ENCODE measurements at places on chromosomes 7 and 10.
A peak's percentile ranks its signal among the peaks of the same experiment; 100 is the strongest.

DNA sequence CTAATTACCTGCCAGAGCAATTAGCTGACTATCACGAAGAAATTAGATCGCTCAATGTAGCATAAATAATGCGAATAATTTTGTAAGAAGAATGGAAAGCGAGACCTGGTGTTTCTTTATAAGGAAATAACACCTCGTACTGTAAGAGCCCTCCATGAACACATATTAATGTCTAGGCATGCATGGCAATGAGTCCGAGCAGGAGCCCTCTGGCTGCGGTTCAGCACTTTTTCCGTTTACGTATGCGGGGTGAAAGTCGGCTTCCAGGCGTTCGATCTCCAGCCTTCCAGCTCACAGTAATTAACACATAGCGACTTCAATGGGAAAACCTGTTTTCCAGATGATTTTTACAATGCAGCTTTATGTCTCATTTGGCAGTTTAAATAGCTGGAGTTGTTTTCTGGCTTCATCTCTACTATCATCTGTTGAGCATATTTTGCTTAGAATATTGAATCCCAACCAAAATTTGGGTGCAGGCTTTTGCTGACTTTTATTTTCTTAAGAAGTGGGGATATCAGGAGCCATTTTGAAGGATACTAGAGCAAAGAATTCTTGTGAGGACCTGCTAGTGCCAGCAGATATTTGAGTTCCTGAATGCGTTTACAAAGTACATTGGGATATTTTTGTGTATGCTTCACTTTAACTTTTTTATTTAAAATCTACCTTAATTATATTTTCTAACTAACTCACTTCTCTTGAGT, 7.2 kb upstream of the SP8 start:
- DNase-seq, result no peak

GRCh38 chr7:151060113-151060415, 675 bp downstream of the SLC4A2 start:
- DNase-seq, result no peak

- no peak for DNase-seq
Measured at GRCh38 chr7:14085901-14086300, 96.4 kb upstream of the ETV1 start.

- DNase-seq, result no peak
Measured at GRCh38 chr10:1597370-1598146, 139.8 kb downstream of the ADARB2 start.

GRCh38 chr7:103803631-103804030, 185.8 kb downstream of the RELN start:
- no peak for DNase-seq

DNA sequence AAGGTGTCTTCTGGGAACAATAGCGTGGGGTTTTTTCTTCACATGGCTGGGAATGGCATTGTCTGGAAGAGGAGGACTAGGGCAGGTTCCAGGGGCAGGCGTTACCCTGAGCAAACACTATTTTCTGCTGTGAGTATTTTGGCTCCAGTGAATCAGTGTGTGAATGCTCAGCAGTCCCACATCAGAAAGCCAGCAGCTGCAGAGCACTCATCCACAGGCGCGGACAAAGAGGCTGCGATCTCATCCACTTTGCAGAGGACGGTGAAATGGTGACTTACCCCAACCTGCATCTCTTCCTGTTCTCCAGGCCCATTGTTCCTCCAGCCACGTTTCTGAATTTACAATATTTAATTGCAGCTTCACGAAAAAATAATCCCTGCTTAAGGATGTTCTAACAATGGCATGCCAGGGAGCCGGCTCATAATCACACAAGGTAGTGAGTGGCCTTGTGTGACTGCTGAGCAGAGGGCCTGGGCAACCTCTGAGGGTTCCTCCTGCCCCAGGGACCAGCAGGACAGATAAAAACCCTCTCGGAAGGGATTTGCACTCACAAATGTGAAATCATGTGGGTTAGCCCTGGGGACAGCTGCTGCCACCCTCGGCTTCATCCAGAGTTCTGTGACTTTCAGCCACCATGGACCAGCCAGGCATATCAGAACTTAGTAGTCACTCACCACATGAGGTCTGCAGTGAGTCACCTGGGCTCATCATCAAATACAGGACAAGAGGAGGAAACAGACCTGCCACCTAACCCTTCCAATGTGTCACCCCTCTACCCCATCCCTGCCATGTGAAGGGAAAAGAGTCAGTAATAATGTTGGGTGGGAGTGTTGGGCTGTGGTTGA, 65.0 kb upstream of the EN2 start:
- no peak for DNase-seq

GRCh38 chr7:25565949-25566348, 337.7 kb upstream of the NPVF start:
- peak; percentile 44 for DNase-seq

- no peak for DNase-seq
Measured at GRCh38 chr7:113622796-113623195, 296.0 kb downstream of the PPP1R3A start.

Data from LNCaP clone FGC (cell line).